ENCODE measurements at places on chromosomes 6 and 20.

DNA sequence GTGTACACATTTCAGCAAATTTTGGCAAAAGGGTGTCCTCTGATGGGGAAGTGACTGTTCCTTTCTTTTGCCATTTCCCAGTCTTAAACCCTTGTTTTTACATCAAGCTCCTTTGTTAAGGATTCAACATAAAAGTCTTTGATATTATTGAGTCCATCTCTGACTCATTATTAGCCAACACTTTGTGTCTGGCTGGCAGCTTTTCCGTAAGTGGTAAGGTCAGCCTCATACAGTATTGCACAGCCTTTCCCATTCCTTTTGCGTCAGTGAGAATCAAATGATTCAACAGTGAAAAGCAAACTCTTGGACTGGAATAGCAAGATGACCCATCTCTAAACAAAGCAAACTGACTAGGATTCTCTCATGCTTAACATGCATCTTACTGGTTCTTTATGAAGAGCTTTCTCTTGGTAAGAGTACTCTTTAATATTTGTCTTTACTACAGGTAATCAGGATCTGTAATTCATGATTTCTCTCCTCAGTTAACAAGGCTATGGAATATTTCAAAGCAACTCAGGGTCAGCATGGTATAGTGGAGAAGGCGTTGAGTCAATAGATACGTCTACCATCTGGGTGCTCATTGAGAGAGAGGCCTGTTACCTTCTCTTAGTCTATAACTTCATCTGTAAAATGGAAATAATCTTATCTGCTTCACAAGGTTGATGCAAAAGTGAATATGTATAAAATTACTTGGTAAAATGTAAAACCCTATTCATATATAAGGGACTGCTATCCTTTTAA lies 183.6 kb downstream of the PRL start:
- H3K4me3 ChIP-seq: no peak overlapping the region
- no peak overlapping the region for H3K27ac ChIP-seq
- H3K4me1 ChIP-seq: no peaks in the 10 kb centered on the region
- no peaks in the 10 kb centered on the region for H3K27me3 ChIP-seq
- no peaks in the 10 kb centered on the region for H3K36me3 ChIP-seq
- no peak for DNase-seq

- no peaks in the 10 kb centered on the region for H3K4me1 ChIP-seq
- no peak overlapping the region for H3K27ac ChIP-seq
- no peak for DNase-seq
- H3K27me3 ChIP-seq: no peaks in the 10 kb centered on the region
- H3K4me3 ChIP-seq: no peak overlapping the region
These were observed 599.4 kb upstream of the CITED2 start for GRCh38 chr6:139973669-139974344.

DNA sequence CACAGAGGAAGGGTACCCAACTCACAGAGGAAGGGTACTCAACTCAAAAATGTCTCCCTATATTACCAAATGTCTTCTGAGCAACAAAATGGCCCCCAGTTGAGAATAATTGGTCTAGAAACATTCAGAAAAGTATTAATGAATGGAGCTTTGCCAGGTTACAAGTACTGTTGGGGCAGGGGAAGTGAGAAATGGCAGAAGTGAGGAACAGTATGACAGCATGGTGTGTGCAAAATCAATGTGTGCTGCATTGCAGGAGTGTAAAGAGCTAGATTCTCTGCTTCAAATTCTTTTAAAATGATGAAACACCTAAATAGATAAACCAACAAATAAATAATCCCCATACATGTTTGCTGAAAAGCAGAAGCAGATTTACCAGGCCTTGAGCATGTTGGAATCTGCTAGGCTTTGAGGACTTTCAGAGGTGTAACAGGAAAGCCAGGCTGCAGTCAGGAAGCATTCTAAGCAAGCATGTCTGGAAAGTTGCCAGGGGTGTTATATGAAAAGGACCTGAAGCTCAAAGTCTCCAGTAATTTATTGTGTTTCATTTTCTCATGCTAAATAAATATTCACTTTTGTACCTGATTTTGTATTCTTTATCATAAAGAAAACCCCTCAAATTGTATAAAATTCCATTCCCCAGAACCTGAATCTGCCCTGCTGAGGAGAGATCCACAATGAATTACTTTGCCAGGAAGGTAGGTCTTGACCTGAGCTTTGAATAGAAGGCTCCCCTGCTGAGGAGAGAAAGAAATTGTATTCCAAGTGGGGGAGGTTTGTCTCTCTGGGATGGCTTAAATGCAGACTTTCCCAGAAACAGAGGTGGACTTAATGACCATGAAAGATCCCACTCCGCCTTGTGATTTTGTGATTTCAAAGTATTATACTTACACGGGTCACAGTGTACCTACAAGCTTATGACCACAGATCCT lies 265.0 kb upstream of the MARCKS start:
- no peaks in the 10 kb centered on the region for H3K36me3 ChIP-seq
- no peak for DNase-seq
- no peaks in the 10 kb centered on the region for H3K4me1 ChIP-seq
- H3K27ac ChIP-seq: no peak overlapping the region

- no peak overlapping the region for H3K4me3 ChIP-seq
- no peaks in the 10 kb centered on the region for H3K36me3 ChIP-seq
- H3K27ac ChIP-seq: no peak overlapping the region
- no peaks in the 10 kb centered on the region for H3K27me3 ChIP-seq
- no peaks in the 10 kb centered on the region for H3K4me1 ChIP-seq
These were observed 30.6 kb upstream of the PBOV1 start for GRCh38 chr6:138248878-138249277.

GRCh38 chr6:47235421-47235820 lies 74.3 kb downstream of the TNFRSF21 start:
- no peaks in the 10 kb centered on the region for H3K4me1 ChIP-seq
- DNase-seq: no peak
- no peak overlapping the region for H3K4me3 ChIP-seq
- H3K36me3 ChIP-seq: no peaks in the 10 kb centered on the region

GRCh38 chr6:33591424-33592032 lies 11.5 kb upstream of the BAK1 start:
- H3K4me1 ChIP-seq: peaks cover 8% of the 10 kb centered on the region
- no peak for DNase-seq
- no peaks in the 10 kb centered on the region for H3K36me3 ChIP-seq

DNA sequence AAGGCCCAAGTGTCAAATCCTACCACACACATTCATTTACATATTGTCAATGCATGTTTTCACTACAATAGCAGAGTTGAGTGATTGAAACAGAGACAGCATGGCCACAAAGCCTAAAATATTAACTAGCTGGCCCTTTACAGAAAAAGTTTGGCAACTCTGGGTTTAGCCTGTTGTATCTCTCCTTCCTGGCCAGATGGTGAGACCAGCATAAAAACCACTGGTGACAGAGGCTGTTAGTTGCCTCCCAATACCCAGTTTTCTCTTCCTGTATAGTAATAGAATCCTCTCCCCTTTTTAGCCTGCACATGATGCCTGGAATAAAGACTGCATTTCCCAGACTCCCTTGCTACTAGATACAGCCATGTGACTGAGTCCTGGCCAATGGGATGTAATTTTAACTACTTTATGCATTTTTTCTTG lies 100.0 kb upstream of the TAB2 start:
- H3K4me1 ChIP-seq: peaks cover 17% of the 10 kb centered on the region
- no peak overlapping the region for H3K4me3 ChIP-seq
- DNase-seq: no peak
- no peaks in the 10 kb centered on the region for H3K36me3 ChIP-seq
- H3K27me3 ChIP-seq: no peaks in the 10 kb centered on the region

DNA sequence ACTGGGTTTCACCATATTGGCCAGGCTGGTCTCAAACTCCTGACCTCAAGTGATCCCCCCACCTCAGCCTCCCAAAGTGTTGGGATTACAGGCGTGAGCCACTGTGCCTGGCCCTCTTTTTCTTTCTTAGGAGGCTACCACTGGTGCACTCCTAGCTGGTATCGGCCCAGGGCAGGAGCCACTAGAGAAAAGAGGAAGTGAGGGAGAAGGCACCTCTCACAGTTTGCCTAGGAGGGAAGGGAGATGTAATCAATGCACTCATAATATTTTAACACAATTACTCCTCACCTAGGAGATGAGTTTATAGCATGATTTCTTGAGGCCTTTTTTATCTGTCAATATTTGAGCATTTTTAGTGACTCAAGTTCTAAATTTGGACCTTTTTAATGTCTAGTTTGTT lies 189.0 kb upstream of the SOX4 start:
- H3K27ac ChIP-seq: no peak overlapping the region
- no peaks in the 10 kb centered on the region for H3K4me1 ChIP-seq
- H3K36me3 ChIP-seq: no peaks in the 10 kb centered on the region

DNA sequence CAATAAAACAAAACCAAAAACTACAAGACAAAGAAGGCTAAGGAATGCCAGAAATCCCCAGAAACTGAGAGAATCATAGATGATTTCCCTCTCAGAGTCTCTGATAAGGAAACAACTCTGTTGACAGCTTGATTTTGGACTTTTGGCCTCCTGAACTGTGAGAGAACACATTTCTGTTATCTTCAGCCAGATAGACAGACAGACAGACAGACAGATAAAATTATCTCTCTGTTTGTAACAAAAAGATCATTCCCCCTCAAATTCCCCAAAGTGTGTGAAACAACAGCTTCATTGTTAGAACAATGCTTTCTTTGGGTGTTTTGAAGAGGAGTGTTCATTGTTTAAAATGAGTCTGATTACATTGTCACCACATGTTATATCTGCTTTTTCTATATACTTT lies 148.2 kb downstream of the BCKDHB start:
- no peaks in the 10 kb centered on the region for H3K27me3 ChIP-seq
- no peak overlapping the region for H3K27ac ChIP-seq
- no peaks in the 10 kb centered on the region for H3K36me3 ChIP-seq
- no peaks in the 10 kb centered on the region for H3K4me1 ChIP-seq

- H3K4me3 ChIP-seq: no peak overlapping the region
- no peaks in the 10 kb centered on the region for H3K4me1 ChIP-seq
- H3K36me3 ChIP-seq: no peaks in the 10 kb centered on the region
- DNase-seq: no peak
- H3K27ac ChIP-seq: no peak overlapping the region
- no peaks in the 10 kb centered on the region for H3K27me3 ChIP-seq
These were observed 27.4 kb downstream of the HEBP2 start for GRCh38 chr6:138431256-138432062.

DNA sequence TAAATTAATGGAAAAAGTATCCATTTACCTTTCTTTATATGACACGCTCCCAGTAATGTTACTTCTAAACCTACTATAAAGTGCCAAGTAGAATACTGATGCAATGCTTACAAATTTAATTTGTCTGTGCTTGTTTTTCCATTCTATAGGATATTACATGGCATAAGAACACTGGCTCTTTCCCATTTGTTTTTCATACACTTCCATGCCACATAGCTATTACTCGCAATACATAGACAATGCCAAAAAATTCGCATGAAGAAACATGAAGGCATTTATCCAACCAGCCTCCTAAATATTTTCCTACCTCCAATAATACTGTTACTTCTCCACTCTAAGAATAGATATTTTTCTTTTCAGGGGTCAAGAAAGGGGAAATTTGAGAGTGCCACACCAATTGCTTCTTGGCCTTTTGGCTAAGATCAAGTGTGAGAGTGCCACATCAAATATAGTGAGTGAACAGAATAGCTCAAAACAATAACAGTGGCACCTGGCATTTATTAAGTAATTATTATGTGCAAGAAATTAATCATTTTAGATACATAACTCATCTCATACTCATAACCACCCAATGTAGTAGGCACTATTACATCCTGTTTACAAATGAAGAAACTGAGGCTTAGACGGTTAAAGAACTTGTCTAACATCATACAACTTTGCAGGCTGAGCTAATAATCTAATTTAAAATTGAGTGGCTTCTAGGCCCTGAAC lies 845 bp upstream of the DST start:
- no peaks in the 10 kb centered on the region for H3K27me3 ChIP-seq
- no peaks in the 10 kb centered on the region for H3K36me3 ChIP-seq
- DNase-seq: no peak
- H3K4me3 ChIP-seq: no peak overlapping the region
- no peaks in the 10 kb centered on the region for H3K4me1 ChIP-seq
- H3K27ac ChIP-seq: no peak overlapping the region

DNA sequence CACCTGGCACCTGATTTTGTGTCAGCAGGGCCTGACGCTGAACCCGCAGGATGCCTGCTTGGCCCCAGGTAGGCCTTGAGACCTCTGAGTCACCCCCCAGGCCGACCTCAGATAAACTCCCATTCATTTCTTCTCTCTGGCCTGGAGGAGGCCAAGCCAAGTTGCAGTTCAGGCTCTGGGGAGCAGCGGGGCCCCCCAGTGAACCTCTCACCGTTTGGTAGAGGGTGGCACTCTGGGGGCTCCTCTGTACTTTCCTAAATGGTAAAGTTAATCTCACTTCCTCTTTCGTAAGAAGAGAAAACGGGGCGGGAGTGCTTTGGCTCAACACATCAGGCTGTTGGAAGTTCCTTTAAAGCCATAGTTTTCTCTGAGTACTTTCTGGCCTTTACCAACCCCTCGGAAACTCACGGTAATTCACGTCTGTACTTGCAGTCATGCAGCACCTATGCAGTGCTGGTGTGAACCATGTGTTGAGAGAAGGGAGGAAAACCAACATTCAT lies 2.8 kb downstream of the SIRPA start:
- no peak overlapping the region for H3K4me3 ChIP-seq
- no peak overlapping the region for H3K27ac ChIP-seq
- H3K27me3 ChIP-seq: peaks cover 13% of the 10 kb centered on the region

DNA sequence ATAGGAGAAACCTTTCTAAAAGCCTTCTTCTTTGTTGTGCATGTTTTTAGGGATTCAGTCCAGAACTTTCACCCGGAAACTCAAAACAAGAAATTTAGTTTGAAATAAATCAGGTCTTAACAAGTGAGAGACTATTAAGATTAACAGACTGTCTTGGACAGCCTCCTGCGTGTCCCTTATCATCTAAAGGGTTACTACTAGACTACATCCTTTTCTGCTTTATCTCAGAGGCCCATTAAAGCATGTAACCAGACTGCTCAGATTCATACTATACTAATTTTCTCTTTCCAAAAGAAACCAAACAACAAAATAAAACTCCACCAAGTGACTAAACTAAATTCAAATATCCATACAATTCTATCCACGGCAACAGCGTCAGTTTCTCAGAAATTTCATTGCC lies 173.8 kb downstream of the GMPR start:
- H3K27me3 ChIP-seq: no peaks in the 10 kb centered on the region
- H3K36me3 ChIP-seq: no peaks in the 10 kb centered on the region
- no peak for DNase-seq
- H3K4me3 ChIP-seq: no peak overlapping the region

- no peaks in the 10 kb centered on the region for H3K27me3 ChIP-seq
- no peak overlapping the region for H3K4me3 ChIP-seq
- no peaks in the 10 kb centered on the region for H3K4me1 ChIP-seq
These were observed 20.2 kb upstream of the SLC22A3 start for GRCh38 chr6:160327981-160328380.

- DNase-seq: no peak
- H3K4me1 ChIP-seq: no peaks in the 10 kb centered on the region
- no peak overlapping the region for H3K4me3 ChIP-seq
- no peak overlapping the region for H3K27ac ChIP-seq
- H3K36me3 ChIP-seq: no peaks in the 10 kb centered on the region
These were observed 13.1 kb downstream of the CD93 start for GRCh38 chr20:23072892-23073586.

Measured in CD8-positive, alpha-beta memory T cell (primary cell).